ENCODE measurements at places on chromosomes 2 and 18.

DNA sequence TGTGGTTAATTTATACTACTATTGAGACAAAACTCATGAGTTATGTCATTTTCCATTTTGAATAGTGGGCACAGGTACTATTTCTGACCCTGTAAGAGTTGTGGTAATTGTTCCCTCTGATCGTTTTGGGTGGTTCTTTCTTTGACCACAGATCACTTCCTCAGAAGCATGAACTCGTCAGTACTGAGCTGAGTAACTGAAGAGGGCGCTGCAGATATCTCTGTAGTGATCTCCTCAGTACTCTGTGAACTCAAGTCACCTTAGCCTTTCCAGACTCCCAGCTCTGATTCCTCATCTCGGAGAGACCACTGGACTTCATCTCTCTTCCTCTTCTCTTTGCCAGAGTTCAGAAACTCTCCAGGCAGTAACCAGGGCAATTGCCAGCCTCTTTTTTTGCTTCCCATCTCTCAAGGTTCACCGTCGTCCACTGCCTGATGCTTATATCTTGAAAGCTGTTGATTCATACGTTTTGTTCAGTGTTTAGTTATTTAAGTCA lies 9.4 kb upstream of the IL1RL1 start:
- peak; percentile 79 for DNase-seq

DNA sequence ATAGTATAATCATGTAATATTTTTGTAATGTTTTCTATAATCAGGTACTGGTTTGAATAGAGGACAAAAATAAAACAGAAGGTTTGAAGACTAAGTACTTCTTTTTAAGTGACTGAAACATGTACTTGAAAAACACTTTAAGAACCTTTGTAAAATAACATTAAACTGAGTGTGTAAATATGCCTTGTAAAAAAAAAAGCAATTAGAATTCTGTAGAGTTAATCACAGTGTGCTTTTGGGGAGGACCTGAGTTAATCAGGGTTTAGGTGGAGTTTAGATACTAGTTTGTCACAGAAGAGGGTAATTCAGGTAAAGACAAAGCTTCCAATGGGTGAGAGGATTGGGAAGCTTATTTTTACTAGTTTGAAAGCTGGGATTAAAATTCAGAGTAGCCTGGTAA lies 10.3 kb downstream of the MBD5 start:
- no peak for DNase-seq

DNA sequence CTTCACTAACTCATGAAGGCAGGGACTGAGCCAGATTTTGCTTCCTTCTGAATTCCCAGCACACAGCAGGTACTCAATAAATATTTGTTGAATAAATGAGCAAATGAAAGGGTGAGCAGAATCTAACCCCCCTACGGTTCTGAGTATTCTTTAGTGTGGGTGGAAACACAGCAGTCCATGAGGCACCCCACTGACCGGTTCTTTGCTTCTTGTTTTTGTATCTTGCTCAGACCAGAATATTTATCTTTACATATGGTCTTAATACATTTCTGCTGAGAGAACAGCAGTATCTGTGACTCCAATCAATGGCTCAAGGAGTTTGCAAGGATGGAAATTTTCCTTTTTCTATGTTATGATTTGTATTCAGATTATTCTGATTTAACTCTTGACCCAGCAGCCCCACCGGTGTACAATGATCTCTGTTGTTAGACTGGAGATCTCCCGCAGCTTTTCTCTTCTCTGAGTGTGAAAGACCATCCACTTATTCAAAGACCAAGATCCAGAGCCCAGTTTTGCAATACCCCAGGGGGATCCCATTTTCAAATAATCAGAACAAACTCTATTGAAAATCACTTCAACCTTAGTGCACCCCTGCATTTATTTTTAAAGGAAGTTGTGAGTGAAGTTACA lies 506.5 kb upstream of the TNP1 start:
- DNase-seq, result no peak

DNA sequence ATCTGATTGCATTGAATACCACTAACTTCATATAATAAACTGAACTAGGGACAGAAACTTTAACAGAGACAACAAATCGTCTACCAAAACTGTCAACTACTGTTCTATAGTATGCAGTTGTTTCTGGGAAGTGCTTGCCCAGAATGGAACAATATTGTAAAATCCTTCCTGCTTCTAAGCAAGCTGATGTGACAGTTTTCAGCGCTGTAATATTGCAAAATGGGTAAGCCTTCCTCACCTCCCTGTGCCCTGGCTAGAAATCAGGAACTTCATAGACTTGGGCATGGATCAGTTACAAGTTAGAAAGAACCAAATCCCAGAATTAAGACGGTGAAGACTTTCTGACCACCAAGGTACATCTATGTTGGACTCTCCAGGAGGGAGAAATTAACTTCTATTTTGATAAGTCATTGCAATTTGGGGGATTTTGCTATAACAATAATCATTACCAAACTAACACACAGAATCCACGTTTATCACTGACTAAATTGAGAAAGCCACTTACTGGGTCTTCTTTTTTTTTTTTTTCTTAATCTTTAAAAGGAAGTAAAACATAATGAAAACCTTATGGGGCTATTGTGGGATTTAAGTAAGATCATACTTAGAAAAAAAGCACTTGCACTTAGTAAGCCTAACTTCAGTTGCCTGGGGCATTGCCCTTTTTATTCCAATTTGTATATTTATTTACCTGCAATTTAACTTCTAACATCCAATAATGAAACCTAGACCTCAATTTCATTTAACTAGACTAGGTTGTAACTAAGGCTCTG lies 261.5 kb downstream of the TRIB2 start:
- peak; percentile 53 for DNase-seq

- no peak for DNase-seq
Measured at GRCh38 chr2:54419855-54420523, 36.1 kb upstream of the SPTBN1 start.

- no peak for DNase-seq
Measured at GRCh38 chr2:3283206-3283605, 94.4 kb downstream of the EIPR1 start.

DNA sequence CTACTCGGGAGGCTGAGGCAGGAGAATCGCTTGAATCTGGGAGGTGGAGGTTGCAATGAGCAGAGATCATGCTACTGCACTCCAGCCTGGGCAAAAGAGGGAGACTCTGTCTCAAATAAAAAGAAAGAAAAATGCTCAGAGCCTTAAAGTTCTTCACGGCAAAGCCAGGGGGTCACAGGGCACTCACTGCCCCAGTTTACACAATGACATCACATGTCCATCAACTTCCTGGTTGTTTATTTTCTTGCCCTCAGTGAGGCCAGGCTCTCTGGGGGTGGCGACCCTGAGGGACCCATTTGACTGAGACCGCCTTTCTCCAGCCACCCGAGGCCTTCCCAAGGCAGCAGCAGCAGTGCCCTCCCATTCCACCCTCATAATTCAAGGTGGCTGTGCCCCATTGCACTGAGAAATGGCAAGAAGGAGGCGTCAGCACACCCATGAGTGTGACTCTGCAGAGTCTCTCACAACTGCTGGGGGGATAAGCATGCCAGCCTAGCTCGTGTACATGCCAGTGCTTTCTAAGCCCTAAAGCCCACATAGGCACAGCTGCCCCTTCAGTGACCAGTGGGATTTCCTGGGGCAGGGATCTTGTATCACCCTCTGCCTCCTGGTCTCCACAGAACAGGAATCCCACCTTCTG lies 50.0 kb downstream of the SFXN5 start:
- DNase-seq, result no peak

GRCh38 chr2:12824351-12824777 lies 107.6 kb downstream of the TRIB2 start:
- no peak for DNase-seq

DNA sequence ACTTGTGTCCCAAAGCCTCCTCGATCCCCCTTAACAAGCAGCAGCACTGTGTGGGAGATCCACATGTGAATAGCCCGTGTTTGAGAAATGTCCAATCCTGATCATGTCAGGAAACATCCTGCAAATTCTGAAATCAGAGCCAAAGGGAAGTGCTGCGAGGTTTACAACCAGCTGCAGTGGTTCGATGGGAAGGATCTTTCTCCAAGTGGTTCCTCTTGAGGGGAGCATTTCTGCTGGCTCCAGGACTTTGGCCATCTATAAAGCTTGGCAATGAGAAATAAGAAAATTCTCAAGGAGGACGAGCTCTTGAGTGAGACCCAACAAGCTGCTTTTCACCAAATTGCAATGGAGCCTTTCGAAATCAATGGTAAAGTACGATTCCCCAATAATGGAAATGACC lies at the start of gene MARCO:
Gene MARCO, plus strand, starts transcription at position 164 of the 400 bp plus-strand sequence. Its CDS starts 107 bp downstream, at position 271.
- no peak for DNase-seq

- DNase-seq, result no peak
Measured at GRCh38 chr2:37379881-37380296, 35.5 kb downstream of the QPCT start.

DNA sequence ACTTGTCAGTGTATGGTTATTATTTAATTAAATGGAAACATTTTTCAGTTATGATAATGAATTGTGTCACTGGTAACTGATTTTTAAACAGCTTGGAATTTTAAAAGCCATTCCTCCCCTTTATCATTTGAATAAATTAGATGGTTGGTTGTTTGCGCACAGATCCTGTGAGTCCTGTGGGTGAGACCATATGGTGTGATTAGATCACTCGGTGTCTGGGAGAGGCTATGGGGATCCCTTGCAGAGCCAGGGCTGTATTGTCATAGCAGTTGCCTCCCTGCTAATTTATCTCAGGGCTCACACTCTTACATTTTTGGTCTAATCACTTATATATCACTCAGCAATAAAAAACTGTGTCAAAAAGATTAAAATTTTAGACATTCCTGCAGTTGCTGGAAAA lies 133.5 kb downstream of the ASXL3 start:
- DNase-seq, result no peak

- no peak for DNase-seq
Measured at GRCh38 chr2:207432453-207432852, 97.3 kb upstream of the CREB1 start.

DNA sequence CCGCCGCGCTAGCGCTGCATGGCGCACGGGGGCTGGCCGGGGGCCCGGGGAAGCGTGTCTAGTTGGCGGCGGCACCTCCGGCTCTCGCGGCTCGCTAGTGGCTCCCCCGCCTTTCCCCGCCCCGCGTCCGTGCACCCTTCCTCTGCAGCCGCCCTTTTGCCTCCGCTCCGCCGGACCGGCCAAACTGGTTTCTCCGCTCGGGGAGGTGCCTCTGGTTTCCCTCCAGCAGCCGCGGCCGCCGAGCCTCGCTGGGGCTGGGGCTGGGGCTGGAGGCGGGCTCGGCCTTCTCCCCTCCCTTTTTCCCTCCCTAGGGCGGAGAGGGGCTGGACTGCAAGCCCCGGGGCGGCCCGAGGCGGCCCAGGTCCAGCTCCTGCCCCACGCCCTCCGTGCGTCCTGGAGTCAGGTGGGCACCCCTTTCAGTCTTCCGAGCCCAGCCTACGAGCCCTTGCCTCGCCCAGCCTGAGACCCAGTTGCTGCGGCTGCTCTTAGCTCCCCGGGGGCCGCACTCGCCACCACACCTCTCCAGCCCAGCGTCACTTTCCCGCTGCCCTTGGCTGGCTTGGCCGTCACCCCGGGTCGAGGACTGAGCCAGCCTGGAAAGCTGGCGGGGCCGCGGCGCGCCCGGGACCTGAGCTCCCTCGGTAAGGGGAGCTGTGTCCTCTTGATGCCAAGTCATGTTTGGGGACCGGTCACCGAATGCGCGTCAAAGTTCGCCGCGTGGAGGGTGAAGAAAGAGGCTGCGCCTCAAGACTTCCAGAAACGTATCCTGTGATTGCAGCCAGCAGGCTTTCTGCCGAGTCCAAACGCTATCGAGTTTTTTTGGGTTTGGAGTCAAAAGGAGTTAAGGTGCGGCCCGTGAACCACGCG lies at the start of gene ATP8B1:
Gene ATP8B1, minus strand, starts transcription at position 213 of the 867 bp plus-strand sequence. CDS start 71,508 bp downstream, outside the sequence.
- DNase-seq, result no peak

DNA sequence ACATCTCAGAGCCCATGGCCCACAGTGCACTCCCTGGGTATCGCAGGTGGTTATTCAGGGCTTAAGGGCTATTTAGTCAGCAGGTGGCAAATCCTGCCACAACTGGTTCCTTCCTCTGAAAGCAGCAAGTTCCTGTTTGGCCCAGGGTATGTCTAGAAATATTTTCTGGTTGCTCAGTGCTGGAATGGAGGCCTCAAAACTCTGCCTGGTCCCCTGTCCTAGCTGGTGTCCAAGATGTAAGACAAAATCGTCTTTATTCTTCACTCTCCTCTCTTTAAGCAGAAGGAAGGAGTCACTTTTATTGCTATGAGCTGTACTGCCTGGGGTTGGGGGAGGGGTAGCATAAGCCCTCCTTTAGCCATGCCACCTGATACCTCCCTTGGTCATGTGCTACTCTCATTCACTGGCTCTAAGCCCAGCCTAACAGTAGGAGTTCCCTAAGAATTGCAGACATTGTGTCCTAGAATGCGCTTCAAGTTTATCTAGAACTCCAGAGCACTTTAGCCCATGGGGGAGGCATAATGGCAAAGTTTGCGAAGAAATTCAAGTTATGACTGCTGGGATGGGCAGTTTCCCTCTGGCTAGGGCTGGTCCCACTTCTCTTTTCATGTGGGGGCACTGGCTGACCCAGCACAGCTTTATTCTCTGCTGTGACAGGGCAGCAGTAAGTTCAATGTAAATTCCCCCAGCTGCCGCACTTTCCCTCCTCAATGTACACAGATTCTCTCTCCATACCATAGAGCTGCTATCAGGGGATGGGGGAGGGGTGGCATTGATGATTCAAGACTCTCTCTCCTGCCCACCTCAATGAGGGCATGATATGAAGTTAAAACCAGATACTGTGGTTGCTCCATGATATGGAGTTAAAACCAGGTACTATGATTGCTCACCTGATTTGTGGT lies 27.1 kb upstream of the CWC22 start:
- DNase-seq, result peak; percentile 3

- peak; percentile 96 for DNase-seq
Measured at GRCh38 chr2:74206180-74206688, 7.8 kb downstream of the MTHFD2 start.

- DNase-seq, result no peak
Measured at GRCh38 chr2:134301099-134301927, 47.4 kb downstream of the MGAT5 start.

- no peak for DNase-seq
Measured at GRCh38 chr2:234259440-234259839, 208.9 kb downstream of the SPP2 start.

GRCh38 chr18:9400197-9400596 lies 65.6 kb downstream of the TWSG1 start:
- no peak for DNase-seq

DNA sequence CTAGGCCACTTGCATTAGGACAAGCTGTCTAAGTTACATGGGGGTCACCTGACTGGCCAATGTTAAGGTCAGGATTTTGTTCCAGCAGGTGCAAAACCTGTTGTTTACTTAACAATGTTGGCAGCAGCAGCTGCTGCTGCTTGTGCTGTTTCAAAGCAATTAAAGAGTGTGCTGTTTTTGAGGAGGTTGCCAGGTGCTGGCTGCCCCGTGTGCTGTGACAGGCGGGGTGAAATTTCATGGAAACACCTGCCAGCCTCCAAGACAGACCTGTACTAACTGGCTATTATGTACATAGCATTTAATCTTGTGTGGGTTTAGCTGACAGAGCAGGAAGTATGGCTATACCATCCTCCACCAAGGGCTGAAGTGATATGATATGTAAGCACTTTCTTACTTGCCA lies 224.9 kb downstream of the ASXL3 start:
- DNase-seq, result no peak

Data from MV-4-11 (cell line).